ENCODE measurements at places on chromosomes 4 and X.

DNA sequence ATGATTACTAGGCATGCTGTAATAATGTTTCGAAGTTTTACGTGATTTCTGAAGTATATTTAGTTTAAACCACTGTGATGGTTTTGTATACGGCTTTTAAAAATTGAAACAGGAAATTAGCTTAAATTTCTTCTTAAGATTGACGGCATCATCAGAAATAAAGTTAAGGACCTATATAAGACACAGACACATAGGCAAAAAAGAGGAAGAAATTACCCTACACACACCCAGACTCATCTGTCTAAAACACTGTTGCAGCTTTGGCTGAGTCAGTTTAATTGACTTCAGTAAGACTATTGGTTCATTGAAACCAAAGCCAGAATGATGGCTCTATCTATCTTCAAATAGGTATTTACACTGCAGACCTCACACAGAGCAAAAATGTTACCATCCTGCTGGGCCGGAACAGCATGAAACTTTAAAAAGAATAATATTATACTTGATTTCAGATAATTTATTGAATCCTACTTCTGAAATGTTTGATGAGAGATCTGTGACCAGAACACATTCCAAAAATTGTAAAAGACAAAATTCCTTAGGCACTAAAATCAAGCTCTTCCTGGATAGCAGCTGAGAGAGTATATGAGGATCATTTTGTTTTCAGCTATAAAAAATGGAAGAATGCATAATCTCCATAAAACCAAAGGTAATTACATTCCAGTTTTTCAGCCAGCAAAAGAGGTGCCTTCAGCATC, 4.5 kb downstream of the HHIP start:
- no peak for DNase-seq

DNA sequence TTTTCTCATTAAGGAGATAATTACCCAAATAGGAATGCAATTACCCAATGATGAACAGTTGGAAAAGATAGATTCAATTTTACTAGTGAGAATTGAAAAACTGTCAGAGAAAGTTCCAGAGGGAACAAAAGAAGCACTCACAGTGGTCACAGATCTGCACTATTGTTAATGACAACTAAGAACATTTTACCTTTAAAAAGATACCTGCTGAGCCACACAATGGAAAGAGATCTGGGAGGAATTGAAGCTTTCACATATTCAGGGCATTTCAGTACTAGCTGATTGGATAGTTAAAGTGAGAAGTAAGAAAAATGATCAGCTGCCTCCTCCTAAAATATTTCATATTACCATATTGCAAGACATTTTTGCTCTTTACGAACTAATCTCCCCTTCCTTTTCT, 1822.2 kb downstream of the STIM2 start:
- no peak for DNase-seq

- no peak for DNase-seq
Observed at GRCh38 chrX:45274576-45274975, 73.9 kb upstream of the DIPK2B start.

DNA sequence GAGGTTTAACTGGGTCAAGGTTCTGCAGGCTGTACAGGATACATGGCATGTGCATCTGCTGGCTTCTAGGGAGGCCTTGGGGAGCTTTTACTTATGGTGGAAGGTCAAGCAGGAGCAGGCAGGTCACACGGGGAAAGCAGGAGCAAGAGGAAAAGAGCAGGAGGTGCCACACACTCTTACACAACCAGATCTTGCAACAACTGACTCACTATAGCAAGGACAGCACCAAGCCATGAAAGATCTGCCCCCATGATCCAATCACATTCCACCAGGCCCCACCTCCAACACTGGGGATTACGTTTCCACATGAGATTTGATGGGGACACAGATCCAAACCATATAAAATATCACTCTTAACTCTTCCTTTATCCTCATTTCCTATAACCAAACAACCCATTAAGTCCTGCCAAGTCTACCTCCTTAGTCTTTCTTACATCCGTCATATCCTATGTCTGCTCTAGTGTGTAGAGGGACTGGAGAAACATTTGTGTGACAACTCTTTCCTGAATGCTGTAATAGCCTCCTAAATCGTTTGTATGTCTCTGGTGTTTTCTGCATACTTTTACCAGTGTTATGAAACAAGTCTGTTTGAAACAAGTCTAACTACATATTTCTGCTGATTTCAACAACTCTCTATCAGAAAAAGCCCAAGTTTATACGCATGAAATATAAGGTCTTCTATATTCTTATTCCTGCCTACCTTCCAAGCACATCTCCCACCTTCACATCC, 8.3 kb upstream of the RAP2C start:
- DNase-seq, result peak; percentile 12

GRCh38 chr4:116705466-116705865, 379.9 kb downstream of the TRAM1L1 start:
- no peak for DNase-seq

GRCh38 chr4:67125636-67126514, 419.4 kb downstream of the CENPC start:
- no peak for DNase-seq

DNA sequence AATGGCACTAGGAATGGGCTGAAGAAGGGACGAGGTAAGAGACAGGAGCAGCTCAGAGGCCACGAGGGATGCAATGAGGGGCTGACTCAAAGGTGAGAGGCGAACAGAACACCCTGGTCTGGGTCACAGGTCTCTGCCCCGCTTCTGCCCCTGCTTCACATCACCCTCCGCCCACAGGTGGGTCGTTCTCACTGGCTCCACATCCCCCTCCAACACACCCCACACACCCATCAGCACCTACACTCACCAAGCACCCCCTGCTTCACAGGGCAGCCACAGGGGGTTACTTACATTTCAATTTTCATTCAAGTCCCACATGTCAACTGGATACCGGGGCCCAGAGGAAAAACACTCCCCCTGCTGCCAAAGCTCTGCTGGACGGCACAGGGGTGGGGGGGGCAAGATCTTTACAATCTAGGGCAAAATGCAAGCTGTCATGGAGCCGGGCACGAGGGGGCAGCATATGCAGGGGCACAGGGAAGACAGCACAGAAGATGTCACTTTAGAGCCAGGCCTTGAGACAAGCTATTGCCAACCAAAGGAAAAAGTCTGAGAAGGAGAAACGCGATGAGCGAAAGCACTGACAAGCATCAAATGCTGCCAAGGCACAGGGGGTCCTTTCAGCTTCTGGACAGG, 94.0 kb downstream of the AFAP1 start:
- DNase-seq, result no peak

- DNase-seq, result no peak
Observed at GRCh38 chrX:14897042-14897441, 23.8 kb downstream of the MOSPD2 start.

DNA sequence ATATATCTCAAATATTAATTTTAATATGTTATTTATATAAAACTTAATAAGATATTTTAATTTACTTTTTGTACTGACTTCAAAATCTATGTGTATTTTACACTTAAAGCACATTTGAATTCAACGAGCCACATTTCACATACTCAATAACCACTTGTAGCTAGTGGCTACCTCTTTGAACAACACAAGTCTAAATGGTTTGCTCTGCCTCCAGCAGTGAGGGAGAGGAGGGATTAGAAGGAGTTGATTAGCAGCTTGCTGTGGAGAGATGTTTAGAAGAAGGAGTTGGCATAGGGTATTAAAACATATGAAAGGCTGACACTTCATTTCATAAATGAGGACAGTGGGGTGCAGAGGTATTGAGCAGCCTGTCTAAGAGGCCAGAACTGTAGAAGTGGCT, 124.0 kb downstream of the ARHGAP24 start:
- DNase-seq, result no peak

- no peak for DNase-seq
Observed at GRCh38 chrX:71871367-71871766, 39.3 kb upstream of the NHSL2 start.

- no peak for DNase-seq
Observed at GRCh38 chrX:67044029-67044653, 405.3 kb upstream of the EDA2R start.

GRCh38 chr4:188779581-188779980, 640.3 kb downstream of the TRIML1 start:
- no peak for DNase-seq

- no peak for DNase-seq
Observed at GRCh38 chrX:12704706-12705105, 86.5 kb upstream of the PRPS2 start.

- no peak for DNase-seq
Observed at GRCh38 chr4:89563431-89563830, 255.8 kb upstream of the GPRIN3 start.

DNA sequence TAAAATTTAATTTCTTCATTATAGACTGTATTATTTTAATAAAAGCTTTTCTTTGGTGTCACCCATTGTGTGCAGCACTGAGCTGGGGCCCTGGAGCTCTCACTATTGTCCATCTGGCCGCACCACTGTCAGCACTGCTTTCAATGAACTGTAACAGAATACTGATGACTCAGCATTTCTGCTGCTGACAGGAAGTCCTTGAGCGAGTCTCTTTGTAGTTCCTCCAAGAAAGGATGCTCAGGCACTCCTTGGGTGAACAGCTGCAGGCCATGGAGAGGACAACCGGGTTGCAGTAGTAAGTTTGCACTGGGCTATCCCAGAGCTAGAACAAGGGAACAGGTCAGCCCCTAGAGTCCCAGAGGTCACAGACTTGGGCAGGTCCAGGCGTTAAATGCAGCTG, 81.6 kb downstream of the SORBS2 start:
- no peak for DNase-seq

GRCh38 chrX:13627306-13627705, 25.6 kb upstream of the TCEANC start:
- no peak for DNase-seq

- no peak for DNase-seq
Observed at GRCh38 chr4:110917835-110918234, 295.0 kb upstream of the PITX2 start.

- no peak for DNase-seq
Observed at GRCh38 chr4:76850010-76850441, 47.9 kb downstream of the SOWAHB start.

DNA sequence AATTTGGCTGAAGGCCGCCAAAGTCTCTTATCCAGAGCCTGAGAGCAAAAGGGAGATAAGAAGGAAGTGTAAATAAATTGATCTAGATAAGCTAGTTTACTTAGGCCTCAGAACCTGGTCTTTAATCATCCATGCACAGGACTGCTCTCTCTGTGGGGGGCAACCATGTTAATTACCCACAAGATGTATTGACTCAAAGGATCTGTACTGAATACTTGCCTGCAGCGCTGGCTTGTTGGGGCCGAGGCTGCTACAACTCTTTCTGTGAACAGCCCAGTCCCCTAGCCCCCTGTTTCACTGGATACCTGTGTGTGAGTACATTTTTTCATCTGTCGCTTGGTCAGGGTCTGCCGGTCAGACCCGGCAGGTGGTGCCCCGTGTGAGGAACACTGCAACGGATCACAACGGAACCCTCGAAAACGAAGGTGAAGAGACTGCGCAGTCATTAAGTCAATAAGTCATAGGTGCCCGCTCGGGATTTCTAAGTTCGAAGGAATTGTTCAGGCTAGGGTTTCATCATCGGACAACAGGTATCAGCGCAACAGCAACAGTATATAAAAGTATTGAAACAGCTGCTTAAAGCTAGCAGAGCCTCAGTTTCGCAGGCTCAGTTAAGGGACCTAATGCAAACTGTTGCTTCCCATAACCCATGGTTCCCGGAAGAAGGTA, 8.3 kb downstream of the MAGEA11 start:
- no peak for DNase-seq

DNA sequence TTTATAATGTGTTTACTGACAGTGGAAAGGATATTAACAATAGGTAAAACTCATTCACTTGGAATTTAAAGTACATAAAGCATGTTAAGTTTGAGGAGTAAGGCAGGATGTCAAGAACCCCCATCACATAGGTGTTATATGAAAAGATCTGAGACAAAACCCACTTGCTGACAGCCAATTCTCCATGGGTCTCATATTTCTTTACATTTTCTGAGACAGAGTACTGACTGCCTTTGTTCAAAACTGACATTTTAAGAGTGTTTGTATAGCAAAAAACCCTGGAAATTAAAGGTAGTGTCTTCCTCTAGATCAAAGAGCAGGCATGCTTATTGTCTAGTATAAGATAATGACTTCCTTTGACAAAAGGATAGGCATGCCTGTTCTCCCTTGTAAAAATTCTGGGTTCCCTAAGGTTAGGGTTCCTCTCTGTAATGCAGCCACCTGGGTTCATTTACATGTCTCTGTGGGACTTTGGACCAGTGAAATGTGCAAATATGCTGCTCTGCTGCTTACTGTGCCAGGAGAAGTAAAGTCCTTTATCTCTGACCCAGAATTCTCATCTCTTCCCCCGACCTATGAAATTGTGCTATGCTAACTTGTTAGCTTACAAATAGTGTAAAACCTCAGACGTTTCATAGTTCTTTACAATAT, 123.6 kb downstream of the PCDH18 start:
- DNase-seq, result no peak

- no peak for DNase-seq
Observed at GRCh38 chrX:40189637-40190036, 91.9 kb upstream of the BCOR start.

- peak; percentile 26 for DNase-seq
Observed at GRCh38 chr4:143282211-143282707, 54.4 kb upstream of the GAB1 start.

DNA sequence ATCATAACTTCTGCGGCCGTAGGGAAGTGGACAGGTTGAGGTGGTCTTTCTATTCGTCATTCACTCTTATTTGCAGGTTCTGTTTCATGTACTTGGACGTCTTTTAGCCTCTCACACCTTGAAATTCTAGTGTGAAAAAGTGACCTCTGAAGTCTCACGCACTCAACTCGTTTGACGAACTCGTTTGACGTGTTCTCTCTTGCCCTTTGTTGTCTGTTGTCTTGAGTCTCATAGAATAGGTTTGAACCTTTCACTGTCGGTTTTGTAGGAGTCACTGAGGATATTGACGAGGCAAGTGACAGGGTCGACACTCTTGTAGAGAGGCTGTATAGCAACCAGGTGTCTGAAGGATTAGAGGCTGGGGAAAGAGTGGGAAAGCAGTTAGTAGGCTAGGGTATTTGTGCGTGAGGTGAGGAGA, 1.1 kb upstream of the PGRMC2 start:
- no peak for DNase-seq

- peak; percentile 55 for DNase-seq
Observed at GRCh38 chr4:80197601-80198440, 518 bp downstream of the PRDM8 start.

DNA sequence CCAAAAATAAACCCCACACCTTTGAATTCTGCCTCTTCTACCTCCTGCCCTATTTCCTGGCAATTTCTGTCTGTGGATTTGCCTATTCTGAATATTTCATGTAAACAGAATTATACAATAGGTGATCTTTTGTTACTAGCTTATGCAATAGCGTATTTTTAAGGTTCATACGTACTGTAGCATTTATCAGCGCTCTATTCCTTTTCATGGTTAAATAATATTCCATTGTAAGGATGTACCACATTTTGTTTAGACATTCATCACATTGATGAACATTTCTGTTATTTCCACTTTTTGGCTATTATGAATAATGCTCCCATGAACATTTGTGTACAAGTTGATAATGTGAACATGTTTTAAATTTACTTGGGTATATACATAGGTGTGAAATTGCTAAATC, 780.4 kb upstream of the MAGEB2 start:
- no peak for DNase-seq

- DNase-seq, result peak; percentile 60
Observed at GRCh38 chr4:52606726-52607125, 52.4 kb downstream of the USP46 start.

- peak; percentile 40 for DNase-seq
Observed at GRCh38 chr4:123235431-123235830, 161.2 kb upstream of the SPRY1 start.
